Stimulated activated naive CD8-positive, alpha-beta T cell treated with anti-CD3 and anti-CD28 coated beads, Interleukin-15, amount 100 ng/mL, for 72 hours (primary cell): ENCODE measurements at places on chromosomes 3 and 15.
A peak's percentile ranks its signal among the peaks of the same experiment; 100 is the strongest.

DNA sequence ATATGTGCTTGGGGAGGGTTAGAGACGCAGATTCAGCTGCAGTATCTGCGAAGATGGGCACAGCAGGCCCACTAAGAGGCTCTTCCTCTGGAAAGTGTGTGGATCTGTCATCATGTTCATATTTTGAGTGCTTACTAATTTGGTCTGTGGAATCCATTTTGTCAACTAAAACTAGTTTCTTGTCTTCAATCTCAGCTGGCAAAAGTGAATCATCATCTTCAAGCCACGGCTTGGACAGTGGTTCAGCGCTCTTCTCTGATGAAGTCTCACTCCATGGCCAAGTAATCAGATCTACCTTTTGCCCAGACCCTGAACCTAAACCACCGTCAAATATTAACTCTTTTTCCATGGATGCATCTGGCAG is 76.2 kb downstream of the IMPG2 start:
- no peak for DNase-seq

DNA sequence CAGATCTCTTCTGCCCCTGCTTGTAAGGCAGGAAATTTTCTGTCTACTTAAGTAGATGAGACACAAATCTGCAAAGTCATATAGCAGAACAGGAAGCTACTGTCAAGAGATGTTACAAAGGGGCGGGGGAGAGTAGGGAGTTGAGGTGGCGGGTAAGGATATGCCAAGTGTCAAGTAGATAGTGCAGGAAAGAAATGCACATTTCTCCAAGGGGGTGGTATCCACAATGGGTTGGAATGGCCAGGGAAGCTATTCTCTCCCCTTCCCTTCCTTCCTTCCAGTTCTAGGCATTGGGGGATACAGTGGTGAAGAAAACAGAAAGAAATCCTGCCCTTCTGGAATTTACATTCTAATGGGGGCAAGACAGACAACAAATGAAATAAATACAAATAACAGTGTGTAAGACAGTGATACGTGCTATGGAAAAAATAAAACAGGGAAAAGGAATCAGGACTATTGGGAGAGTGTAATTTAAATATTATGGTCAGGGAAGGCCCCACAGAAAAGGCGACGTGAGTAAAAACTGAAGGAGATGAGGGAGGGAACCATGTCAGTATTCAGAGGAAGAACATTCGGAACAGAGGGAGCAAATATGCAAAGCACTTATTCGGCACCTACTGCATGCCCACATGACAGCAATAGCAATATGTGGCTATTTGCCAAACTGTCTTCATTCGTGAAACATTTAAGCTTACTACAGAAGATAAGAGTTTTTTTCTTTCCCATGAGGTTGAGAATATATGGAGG is 42.8 kb upstream of the RNU6-1 start:
- no peak for DNase-seq

GRCh38 chr3:152264378-152264777 is 4.4 kb upstream of the MBNL1 start:
- no peak for DNase-seq

GRCh38 chr3:78221796-78222195 is 1181.9 kb downstream of the ROBO2 start:
- no peak for DNase-seq

DNA sequence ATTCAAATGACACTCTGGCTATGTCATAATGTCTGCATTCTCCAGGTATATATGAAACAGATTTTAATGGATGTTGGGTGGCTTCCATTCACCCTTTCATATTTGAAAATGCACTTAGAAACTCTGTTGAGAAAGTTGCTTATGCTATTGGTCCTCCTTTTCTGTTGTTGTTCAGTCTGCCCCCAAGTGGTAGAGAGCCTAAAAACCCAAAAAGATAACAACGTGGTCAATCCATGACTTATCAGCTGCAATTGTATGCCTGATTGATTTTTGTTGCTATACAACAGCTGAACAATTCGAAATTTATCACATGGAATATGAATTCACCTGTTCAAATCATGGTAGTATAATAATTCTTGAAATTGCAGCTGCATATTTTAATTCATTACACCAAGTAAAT is 279.8 kb downstream of the ROBO2 start:
- DNase-seq: no peak

DNA sequence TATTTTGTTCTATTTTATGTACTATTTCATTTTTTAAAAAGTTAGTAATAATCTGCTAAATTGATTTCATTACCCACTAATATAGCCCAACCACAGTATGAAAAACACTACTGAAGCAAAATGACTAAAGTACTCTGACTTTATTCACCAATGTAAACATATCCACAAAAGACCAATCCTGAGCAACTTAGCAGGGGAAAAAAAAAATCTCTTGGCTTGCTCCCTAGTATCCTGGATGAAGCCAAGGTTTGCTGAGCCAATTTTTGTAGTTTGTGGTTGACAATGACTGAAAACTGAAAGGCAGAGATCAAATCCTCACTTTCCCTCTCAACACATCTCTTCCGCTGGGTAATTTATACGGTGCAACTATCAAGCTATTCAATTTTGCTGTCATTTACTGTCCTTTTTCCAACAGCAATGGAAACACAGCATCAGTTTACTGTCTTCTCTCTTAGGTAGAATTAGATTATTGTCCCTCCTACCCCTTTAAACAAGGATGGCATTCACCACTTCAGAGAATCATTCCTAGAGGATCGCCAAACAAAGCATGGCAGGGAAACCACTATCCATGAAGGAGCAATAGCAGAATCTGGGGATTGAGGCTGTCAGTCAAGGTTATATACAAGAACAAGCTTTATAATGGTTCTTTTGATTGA is 149.7 kb downstream of the THRB start:
- DNase-seq: no peak

- no peak for DNase-seq
Observed at GRCh38 chr15:73839699-73840377, 33.5 kb upstream of the TBC1D21 start.

DNA sequence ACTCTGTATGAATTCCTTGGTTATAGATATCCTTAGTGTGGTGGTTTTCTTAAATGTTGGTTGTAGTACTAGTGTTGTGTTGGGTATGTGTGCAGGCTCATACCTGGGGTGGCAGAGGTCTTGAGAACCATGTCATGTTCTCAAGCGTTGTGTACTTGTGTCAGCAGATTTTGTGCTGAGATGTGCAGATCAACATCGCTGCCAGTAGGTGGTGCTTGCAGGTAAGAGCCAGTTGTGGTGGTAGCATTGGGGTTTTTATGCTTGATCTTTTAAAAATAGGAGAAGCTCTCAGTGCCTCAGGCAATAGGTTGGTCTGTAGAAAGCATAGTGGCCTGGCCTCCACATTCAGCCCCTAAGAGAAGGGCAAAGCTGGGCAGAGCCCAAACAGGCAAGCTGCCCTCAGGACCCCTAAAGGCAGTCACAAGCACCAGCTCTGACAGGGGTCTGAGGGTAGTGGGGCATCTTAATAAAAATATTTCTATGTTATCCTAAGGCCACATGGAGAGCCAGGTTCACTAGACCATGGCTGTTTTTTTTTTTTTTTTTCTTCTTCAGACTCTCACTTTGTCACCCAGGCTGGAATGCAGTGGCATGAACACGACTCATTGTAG is 164.0 kb downstream of the IL20RB start:
- peak; percentile 10 for DNase-seq

DNA sequence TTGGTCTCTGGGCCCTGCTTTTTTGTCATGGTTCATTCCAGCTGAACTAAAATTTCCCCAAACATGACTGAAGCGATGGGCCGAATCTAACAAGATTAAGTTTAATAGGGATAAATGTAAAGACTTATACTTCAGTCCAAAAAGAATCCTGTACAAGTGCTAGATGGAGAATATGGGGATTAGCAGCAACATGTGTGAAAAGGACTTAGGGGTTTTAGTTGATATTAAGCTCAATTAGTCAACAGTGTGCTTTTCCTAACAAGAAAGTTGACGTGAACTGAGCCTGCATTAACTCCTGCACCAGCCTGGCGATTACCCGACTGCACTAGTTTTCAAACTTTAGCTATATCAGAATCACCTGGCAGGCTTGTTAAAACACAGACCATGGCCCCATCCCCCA is 61.0 kb upstream of the BBX start:
- DNase-seq: no peak

DNA sequence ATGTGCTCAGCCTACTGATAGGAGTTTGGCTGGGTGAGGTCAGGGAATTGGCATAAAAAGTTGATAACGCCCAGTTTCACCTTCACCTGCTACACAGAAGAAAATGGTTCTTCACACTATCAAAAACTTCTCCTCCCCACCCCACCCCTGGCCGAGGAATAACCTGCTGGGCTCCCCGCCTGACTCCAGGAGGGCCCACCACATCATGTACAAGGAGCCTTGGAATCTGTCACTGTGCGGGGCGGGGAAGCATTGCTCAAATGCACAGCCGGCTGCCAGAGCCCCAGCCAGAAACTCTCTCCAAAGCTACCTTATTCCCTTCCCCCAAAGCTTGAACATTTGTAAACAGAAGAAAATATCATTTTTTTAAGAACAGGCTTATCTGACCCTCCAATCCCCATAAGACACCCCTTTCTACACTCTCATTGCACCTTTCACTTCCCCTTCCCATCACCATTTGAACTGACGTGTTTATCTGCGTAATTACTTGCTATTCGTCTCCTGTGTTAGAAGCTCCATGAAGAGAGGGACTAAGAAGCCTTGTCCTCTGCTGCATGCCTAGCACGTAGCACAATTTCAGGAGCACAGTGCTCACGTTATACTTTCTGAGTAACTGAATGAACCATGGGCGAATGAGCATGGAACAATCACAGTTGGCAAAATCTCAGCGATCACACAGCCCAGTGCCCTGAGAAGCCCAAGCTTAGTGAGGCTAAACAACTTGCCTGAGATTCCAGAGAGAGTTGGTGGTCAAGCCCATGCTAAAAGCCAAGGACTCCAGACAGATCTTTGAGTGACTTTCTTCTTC is 82.9 kb downstream of the HES1 start:
- no peak for DNase-seq

- no peak for DNase-seq
Observed at GRCh38 chr3:167723025-167723512, 11.6 kb downstream of the PDCD10 start.

DNA sequence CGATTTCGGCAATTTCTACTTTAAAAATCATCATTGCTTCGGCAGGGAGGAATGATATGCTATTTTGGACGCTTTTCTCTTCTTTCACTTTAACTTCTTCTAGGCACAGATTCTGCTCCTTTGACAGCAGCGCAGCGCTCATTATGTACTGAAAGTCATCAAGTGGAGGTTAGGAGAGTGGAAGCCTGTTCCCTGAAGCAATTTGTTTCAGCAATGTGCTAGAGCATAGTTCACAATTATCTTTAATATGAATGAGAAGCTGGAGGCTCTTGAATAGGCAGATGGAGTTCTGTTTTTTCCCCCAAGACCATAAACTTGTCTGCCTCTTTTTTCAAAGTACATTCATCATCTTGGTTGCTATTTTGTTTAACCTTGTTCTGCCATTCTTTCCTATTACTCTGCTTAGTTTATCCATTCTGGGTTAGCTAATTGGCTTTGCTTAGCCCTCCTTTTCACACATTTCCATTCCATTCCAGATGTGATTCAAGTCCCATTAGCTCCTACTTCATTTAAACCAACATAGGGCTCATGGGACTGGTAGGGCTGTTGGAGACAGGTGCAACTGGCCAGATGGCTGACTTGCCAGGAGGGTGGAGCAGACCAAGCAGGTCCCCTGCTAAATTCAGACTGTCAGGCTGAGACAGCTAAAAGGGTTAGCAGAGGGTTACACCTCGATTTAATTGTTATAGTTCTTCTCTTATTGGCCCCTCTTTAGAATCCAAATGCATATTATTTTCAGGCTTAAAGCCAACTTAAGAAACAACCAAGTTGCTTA is 534.7 kb upstream of the CBLB start:
- no peak for DNase-seq

DNA sequence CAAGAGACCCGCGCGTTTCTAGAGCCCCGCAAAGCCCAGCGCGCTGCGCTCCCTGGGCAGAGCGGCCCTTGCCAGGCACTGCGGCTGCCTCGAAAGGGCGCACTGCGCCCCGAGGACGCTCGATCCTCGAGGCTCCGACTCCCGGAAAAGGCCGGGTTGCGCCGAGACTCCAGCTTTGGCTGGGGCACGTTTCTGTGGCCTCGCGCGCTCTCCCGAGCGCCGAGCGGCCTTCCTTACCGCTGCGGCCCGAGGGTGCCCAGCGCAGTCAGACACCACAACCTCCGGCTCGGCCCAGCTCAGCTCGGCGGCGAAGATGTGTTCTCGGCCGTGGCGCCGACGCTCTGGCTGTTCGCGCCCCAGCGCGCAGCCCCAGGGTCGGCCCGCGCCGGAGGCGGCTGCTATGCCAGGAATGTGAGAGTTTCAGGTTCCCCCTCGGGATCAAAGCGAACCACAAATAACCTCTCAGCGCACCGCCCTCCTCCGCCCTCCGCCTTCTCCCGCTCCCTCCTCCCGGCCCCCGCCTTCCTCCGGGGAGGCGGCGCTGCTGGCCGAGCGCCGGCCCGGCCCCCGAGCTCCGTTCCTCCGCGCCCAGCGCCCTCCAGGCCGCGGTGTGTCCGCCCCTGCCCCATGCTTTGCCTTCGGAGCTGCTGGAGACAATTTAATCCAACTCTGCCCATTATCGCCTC is at the start of gene AMOTL2:
AMOTL2 (minus strand) TSS at position 343 of the 686 bp plus-strand sequence. CDS start 3,014 bp downstream, outside the sequence.
- DNase-seq: no peak

DNA sequence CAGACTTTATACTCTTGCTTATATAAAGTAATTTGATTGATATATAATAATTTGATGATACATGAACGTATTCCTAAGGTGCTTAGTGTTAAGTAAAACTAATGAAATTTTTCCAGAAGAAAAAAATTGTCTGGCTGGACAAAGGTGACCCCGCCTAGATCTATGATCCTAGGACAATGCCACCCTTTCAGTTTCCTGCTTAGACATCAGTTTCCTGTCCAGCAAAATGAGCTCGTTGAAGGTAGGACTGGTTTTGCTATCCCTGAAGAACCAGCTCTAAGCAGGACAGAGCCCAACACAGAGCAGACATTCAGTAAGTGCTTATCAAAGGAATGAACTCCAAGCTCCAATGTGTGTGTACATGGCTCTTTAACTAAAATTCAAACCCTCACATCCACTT is 80.8 kb upstream of the SNTN start:
- DNase-seq: no peak

- no peak for DNase-seq
Observed at GRCh38 chr3:163726125-163726524, 1352.2 kb downstream of the SI start.

DNA sequence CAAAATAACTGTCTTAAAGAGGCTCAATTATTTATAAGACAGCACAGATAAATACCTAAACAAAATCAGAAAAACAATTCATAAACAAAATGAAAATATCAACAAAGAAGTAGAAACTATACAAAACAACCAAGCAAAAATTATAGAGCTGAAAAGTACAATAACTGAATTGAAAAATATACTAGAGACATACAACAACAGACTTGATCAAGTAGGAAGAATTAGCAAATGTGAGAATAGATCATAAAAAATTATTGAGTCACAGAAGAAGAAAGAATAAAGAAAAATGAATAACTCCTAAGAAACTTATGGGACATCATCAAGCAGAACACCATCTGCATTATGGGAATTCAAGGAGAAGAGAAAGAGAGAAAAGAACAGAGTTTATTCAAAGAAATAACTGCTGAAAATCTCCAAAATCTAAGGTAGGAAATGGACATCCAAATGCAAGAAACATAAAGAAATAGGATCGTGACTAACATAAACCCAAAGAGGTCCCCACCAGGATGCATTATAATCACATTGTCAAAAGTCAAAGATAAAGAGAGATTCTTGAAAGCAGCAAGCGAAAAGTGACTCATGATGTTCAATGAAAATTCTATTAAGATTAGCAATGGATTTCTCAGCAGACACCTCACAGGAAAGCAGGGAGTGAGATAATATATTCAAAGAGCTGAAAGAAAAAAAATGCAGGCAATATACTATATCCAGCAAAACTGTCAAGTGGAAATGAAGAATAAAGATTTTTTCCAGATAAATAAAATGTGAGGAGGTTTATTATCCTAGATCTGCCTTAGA is 85.9 kb downstream of the DCLK3 start:
- no peak for DNase-seq

- DNase-seq: no peak
Observed at GRCh38 chr3:126395846-126396513, 1.3 kb downstream of the CFAP100 start.
